ENCODE measurements at places on chromosomes 12 and 14. TPM values are rescaled to one million over a fixed set of nuclear protein-coding genes. Genes with fewer than 3 reads are reported as not detected.

The LIN7A gene
- 1.4 TPM for total RNA-seq

The IL22 gene
- total RNA-seq = not detected

The IFT43 gene
- total RNA-seq = 8.7 TPM

The AKAP5 gene
- 0.76 TPM for total RNA-seq

The RHEBL1 gene
- not detected for total RNA-seq

The ABCD4 gene
- total RNA-seq = 20.0 TPM

DNA sequence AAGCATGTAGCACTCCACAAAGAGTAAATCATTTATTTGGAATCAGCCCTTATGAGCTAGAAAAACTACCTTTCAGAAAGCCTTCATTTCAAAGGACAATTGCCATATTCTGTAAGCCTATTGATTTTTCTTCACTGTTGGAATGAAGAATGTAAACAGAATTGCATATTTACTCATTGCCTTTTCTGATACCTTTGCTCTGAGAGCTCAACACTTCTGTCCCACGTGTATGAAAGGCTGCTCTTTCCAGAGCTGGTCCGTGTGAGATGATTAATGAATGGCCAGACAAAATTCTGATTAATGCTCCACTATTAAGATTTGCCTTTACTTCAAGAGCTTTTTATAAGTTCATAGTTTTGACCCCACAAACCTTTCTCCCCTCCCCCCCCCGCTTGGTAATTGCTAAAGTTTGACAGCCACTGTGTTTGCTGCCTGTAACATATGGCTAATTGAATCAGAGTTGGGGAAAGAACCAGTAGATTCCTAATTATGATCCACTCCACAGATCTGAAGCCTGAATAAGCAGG, 63.0 kb upstream of the PLEKHA5 start:
- no peak overlapping the region for H3K27ac ChIP-seq
- H3K27me3 ChIP-seq = no peaks in the 10 kb centered on the region
- no peaks in the 10 kb centered on the region for H3K36me3 ChIP-seq
- no peak for DNase-seq
- H3K4me1 ChIP-seq = no peaks in the 10 kb centered on the region
- no peak overlapping the region for H3K4me3 ChIP-seq

DNA sequence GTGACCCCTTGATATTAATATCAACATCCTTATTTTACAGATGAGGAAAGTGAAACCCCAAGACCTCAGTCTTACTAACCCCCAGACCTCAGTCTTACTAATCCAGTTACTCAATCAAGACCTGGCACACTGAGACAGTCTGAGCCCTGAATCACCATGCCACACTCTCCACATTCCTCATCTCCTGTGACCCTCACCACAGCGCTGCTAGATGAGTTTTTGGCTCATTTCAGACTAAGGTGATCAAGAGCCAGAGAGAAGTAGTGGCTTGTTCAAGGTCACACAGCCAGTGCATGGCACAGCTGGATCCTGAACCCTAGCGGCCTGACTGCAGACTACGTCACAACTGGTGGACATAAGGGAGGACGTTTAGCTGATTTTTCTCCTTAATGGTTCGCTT, 579.2 kb downstream of the BCL11B start:
- H3K4me1 ChIP-seq = no peaks in the 10 kb centered on the region
- no peaks in the 10 kb centered on the region for H3K27me3 ChIP-seq
- H3K4me3 ChIP-seq = no peak overlapping the region
- H3K27ac ChIP-seq = no peak overlapping the region

DNA sequence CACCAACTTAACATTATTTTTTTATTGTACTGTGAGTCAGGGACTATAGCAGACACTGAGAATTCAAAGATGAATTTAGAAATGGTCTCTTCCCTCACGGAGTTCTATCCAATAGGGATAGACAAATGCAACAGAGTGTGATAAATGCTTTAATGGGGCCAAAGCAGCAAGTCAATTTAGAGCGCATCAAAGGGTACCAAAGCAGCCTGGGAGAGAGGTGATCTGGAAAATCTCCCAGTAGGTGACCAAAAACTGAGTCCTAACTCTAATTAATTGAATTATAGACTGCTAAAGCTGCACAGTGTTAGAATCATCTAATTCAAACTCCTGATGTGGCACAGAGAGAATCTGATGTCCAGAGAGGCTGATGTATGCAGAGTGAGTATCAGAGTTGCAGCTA, 2.6 kb downstream of the LIN7A start:
- no peaks in the 10 kb centered on the region for H3K36me3 ChIP-seq
- no peak overlapping the region for H3K27ac ChIP-seq
- DNase-seq = no peak
- H3K4me3 ChIP-seq = no peak overlapping the region
- peaks cover 4% of the 10 kb centered on the region for H3K4me1 ChIP-seq

- peaks cover 61% of the 10 kb centered on the region for H3K27me3 ChIP-seq
- DNase-seq = no peak
- H3K27ac ChIP-seq = peak within 1 kb of the TSS; percentile 50
- H3K36me3 ChIP-seq = no peaks in the 10 kb centered on the region
- peak within 1 kb of the TSS; percentile 62 for H3K4me3 ChIP-seq
- peaks cover 11% of the 10 kb centered on the region for H3K4me1 ChIP-seq
These were observed at the start of gene P3H3 for GRCh38 chr12:6827982-6828780. TSS of gene P3H3 (plus strand) at chr12:6828407. CDS start at chr12:6828441, 34 bp downstream.

DNA sequence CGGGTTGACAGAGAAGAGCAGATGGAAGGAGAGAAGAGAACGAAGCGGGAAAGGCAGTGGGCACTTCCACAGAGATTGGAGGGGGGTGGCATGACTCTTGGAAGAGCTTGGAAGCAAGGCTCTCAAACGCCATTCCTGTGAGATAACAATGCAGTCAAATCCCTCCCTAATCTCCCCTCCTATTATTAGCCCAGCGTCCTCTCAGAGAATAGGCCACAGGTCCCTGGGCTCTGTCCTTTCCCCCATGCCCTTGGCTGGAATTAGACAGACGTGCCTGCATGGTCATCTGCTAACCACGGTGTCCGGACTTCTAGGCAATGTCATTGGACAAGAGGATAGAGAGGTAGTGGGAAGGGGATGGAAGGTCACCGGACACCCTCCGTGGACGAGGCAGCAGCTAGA, 8.0 kb upstream of the MYH7 start:
- H3K4me3 ChIP-seq = no peak overlapping the region
- H3K4me1 ChIP-seq = peaks cover 36% of the 10 kb centered on the region
- H3K27me3 ChIP-seq = no peaks in the 10 kb centered on the region
- H3K27ac ChIP-seq = peak overlapping the region; percentile 84

DNA sequence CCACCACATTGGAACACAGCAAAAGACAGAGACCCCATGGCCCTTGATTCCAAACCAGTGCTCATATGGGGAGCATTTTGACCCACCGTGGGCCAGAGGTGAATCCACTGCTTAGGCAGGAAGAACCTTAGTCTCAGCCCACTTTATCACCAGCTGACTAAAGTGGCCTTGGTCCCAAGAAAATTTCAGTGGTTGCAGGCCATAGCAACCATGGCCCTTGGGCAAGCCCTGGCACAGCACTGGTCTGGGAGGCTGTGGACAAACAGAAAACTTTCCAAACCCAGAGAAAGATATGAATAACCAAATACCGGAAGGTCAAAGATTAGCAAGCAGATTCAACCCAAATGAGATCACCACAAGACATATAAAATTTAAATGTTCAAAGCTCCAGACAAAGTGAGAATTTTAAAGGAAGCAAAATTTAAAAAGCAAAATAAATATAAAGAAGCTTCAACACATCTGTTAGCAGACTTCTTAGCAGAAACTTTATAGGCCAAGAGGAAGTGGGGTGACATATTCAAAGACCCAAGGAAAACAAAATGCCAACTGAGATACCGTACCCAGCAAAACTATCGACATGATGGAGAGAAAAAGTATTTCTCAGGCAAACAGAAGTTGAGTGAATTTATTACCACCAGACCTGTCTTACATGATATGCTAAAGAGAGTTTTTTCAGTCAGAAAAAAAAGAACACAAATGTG, 7.8 kb downstream of the KLRK1 start:
- H3K36me3 ChIP-seq = no peaks in the 10 kb centered on the region
- H3K27ac ChIP-seq = no peak overlapping the region
- H3K4me3 ChIP-seq = no peak overlapping the region
- no peaks in the 10 kb centered on the region for H3K4me1 ChIP-seq
- no peaks in the 10 kb centered on the region for H3K27me3 ChIP-seq
- DNase-seq = no peak

- DNase-seq = no peak
- H3K27me3 ChIP-seq = peaks cover 5% of the 10 kb centered on the region
- H3K4me1 ChIP-seq = no peaks in the 10 kb centered on the region
- H3K4me3 ChIP-seq = no peak overlapping the region
- H3K27ac ChIP-seq = peak overlapping the region; percentile 73
- no peaks in the 10 kb centered on the region for H3K36me3 ChIP-seq
These were observed 3.2 kb downstream of the KCNJ8 start for GRCh38 chr12:21771311-21771710.

GRCh38 chr14:92391726-92392125, 68.8 kb downstream of the SLC24A4 start:
- no peak overlapping the region for H3K4me3 ChIP-seq
- no peaks in the 10 kb centered on the region for H3K4me1 ChIP-seq
- no peaks in the 10 kb centered on the region for H3K27me3 ChIP-seq
- H3K27ac ChIP-seq = no peak overlapping the region

- DNase-seq = no peak
- H3K27ac ChIP-seq = no peak overlapping the region
- H3K4me3 ChIP-seq = no peak overlapping the region
- H3K4me1 ChIP-seq = no peaks in the 10 kb centered on the region
- no peaks in the 10 kb centered on the region for H3K36me3 ChIP-seq
These were observed 310.4 kb downstream of the KCNC2 start for GRCh38 chr12:74899031-74899829.

GRCh38 chr12:90871726-90872096, 83.3 kb downstream of the CCER1 start:
- H3K4me1 ChIP-seq = no peaks in the 10 kb centered on the region
- no peaks in the 10 kb centered on the region for H3K27me3 ChIP-seq
- H3K36me3 ChIP-seq = no peaks in the 10 kb centered on the region
- H3K27ac ChIP-seq = no peak overlapping the region

DNA sequence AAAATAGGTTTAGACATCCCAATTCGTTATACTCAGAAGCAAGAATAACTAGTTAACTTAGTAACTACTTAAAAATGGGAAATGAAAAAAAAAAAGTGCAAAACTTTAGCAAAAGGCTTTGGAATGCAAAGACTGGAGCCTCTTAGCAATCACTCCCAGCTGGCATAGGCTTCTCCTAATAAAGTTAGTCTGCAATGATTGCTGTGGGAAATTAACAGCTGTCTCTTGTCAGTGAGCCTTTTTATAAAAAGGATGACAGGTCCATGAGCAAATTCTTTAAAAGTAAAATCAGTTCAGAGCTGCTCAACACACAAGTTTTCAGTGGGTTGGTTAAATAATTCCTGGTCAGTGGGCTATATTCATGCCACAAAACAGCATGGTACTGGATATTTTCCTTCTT, 7.4 kb upstream of the SYCP3 start:
- no peak for DNase-seq
- peaks cover 53% of the 10 kb centered on the region for H3K36me3 ChIP-seq
- no peak overlapping the region for H3K4me3 ChIP-seq
- H3K27ac ChIP-seq = no peak overlapping the region

- no peak overlapping the region for H3K27ac ChIP-seq
- DNase-seq = no peak
- no peaks in the 10 kb centered on the region for H3K36me3 ChIP-seq
- H3K27me3 ChIP-seq = no peaks in the 10 kb centered on the region
These were observed 150.9 kb upstream of the SLC16A7 start for GRCh38 chr12:59444932-59445331.

GRCh38 chr12:64530566-64530965, 78.6 kb downstream of the TBK1 start:
- no peaks in the 10 kb centered on the region for H3K27me3 ChIP-seq
- H3K36me3 ChIP-seq = no peaks in the 10 kb centered on the region
- H3K27ac ChIP-seq = no peak overlapping the region
- H3K4me1 ChIP-seq = no peaks in the 10 kb centered on the region

GRCh38 chr12:66623455-66623854, 55.4 kb downstream of the GRIP1 start:
- no peaks in the 10 kb centered on the region for H3K4me1 ChIP-seq
- H3K36me3 ChIP-seq = no peaks in the 10 kb centered on the region
- no peak overlapping the region for H3K27ac ChIP-seq
- H3K27me3 ChIP-seq = no peaks in the 10 kb centered on the region
- H3K4me3 ChIP-seq = no peak overlapping the region

GRCh38 chr12:5661811-5662210, 229.9 kb downstream of the NTF3 start:
- no peak for DNase-seq
- no peaks in the 10 kb centered on the region for H3K36me3 ChIP-seq
- H3K4me1 ChIP-seq = no peaks in the 10 kb centered on the region

GRCh38 chr14:106652494-106652893, 1126.1 kb downstream of the TMEM121 start:
- H3K4me3 ChIP-seq = no peak overlapping the region
- H3K36me3 ChIP-seq = no peaks in the 10 kb centered on the region
- H3K27me3 ChIP-seq = no peaks in the 10 kb centered on the region
- no peak overlapping the region for H3K27ac ChIP-seq
- DNase-seq = no peak

GRCh38 chr12:60137513-60137912, 541.7 kb downstream of the SLC16A7 start:
- H3K27ac ChIP-seq = no peak overlapping the region
- no peak overlapping the region for H3K4me3 ChIP-seq
- H3K4me1 ChIP-seq = no peaks in the 10 kb centered on the region
- H3K36me3 ChIP-seq = no peaks in the 10 kb centered on the region
- H3K27me3 ChIP-seq = no peaks in the 10 kb centered on the region
- DNase-seq = no peak

DNA sequence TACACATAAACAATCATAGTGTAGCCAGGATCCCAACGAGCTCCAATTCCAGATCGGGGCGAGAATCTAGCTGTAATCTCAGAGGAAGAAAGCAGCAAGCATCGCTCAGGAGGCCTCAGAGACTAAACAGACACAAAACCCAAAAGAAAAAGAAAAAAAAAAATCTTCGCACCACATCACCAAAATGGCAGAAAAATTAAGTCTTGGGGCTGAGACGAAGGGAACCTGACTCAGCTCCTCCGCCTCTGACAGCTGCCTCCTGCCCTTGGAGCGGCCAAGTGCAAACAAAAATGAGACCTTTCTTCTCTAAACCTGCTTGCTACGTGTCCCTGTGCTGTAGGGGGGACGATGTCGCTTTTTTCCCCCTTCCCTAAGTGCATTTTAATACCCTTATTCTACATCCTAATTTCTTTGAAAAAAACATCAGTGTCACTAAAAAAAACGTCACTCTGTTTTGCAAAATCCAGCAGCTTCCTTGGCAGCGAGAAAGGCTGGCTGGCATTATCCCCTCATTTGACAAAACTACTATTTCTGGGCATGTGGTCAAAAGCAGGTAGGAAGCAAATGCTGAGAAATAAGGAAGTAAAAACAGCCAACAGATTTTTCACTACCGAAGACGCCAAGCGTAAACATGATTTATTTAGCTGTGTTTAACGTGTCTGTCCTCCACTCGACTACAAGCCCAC, 30.5 kb downstream of the BCL11B start:
- no peak overlapping the region for H3K27ac ChIP-seq
- H3K4me3 ChIP-seq = no peak overlapping the region
- no peaks in the 10 kb centered on the region for H3K36me3 ChIP-seq
- H3K4me1 ChIP-seq = no peaks in the 10 kb centered on the region

DNA sequence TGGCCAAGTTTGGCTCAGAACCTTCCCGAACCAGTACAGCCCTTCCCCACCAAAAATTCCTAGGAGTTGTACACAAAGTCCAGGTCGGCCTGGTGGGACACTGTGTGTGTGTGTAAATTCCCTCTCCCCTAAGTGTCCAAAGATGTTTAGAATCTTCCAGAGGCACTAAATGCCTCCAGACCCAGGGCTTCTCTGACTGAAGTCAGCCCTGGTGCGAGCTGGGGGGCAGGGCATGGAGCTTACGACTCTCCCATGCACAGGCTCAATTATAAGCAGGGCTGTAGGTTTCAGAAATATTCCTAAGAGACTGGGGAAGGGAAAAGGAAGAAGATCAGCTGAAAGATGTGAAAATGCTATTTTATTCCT, 106.9 kb upstream of the ATF7IP start:
- H3K36me3 ChIP-seq = no peaks in the 10 kb centered on the region
- H3K27ac ChIP-seq = peak overlapping the region; percentile 85
- H3K4me1 ChIP-seq = peaks cover 37% of the 10 kb centered on the region
- no peak for DNase-seq
- H3K4me3 ChIP-seq = peak overlapping the region; percentile 37
